ENCODE measurements at places on chromosomes 3 and 15. TPM values are rescaled to one million over a fixed set of nuclear protein-coding genes. Genes with fewer than 3 reads are reported as not detected.

Gene KCNH8
- total RNA-seq: 0.26 TPM

Gene ARMC8
- 75.0 TPM for total RNA-seq

- H3K36me3 ChIP-seq: no peaks in the 10 kb centered on the region
- no peak for DNase-seq
- H3K27me3 ChIP-seq: peaks cover 4% of the 10 kb centered on the region
- no peaks in the 10 kb centered on the region for H3K4me1 ChIP-seq
These were observed 96.5 kb upstream of the PIAS1 start for GRCh38 chr15:67957435-67958132.

- DNase-seq: no peak
- no peak overlapping the region for H3K4me3 ChIP-seq
- no peak overlapping the region for H3K27ac ChIP-seq
These were observed 44.4 kb downstream of the LSM3 start for GRCh38 chr3:14222900-14223594.

- DNase-seq: no peak
- H3K4me1 ChIP-seq: peaks cover 67% of the 10 kb centered on the region
- no peak overlapping the region for H3K27ac ChIP-seq
- peaks cover 77% of the 10 kb centered on the region for H3K27me3 ChIP-seq
These were observed 4.9 kb downstream of the ISL2 start for GRCh38 chr15:76341366-76342057.

DNA sequence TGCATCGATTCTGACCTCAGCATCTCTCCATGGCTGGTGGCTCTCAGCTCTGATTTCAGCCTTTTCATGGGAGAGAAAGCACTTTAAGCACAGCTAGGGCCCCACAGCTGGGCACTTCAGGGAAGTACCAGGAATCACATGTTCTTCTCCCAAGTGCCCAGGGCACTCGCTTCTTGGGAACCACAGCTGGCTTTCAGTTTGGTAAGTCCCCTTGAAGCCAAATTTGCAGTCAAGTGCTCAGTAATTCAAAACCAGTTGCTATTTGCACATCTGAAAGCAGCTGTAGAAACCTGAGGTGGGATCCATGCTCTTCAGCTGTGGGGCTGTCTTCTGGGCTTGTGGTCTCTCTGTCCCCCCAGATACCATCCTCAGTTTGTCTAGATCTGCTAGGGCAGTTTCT lies 12.8 kb downstream of the GABRA5 start:
- no peak for DNase-seq
- no peaks in the 10 kb centered on the region for H3K36me3 ChIP-seq
- H3K4me3 ChIP-seq: no peak overlapping the region
- no peaks in the 10 kb centered on the region for H3K27me3 ChIP-seq
- no peak overlapping the region for H3K27ac ChIP-seq
- no peaks in the 10 kb centered on the region for H3K4me1 ChIP-seq

- H3K36me3 ChIP-seq: no peaks in the 10 kb centered on the region
- no peak overlapping the region for H3K4me3 ChIP-seq
- no peaks in the 10 kb centered on the region for H3K4me1 ChIP-seq
- no peaks in the 10 kb centered on the region for H3K27me3 ChIP-seq
- H3K27ac ChIP-seq: no peak overlapping the region
These were observed 676.0 kb upstream of the SEMA6D start for GRCh38 chr15:47041301-47041700.

GRCh38 chr3:32319607-32320006 lies 72.0 kb upstream of the CMTM7 start:
- H3K27me3 ChIP-seq: no peaks in the 10 kb centered on the region
- H3K27ac ChIP-seq: no peak overlapping the region
- DNase-seq: no peak
- H3K4me1 ChIP-seq: peaks cover 15% of the 10 kb centered on the region

DNA sequence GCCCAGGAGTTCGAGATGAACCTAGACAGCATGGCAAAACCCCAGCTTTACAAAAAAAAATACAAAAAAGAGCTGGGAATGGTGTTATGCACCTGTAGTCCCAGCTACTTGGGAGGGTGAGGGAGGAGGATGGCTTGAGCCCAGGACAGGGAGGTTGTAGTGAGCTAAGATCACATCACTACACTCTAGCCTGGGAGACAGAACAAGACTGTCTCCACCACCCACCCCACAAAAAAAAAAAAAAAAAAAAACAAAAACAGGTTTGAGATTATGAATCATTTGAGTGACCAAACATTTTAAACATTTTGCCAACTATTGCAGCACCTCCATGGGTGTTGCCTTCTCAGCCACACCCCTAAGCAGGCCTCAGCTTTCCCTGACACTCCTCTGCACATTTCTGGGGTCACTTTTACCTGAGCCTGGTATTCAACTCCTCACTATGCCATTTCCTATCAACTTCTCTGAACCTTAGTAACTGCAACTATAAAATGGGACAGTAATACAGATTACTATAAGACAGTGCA lies 41.8 kb downstream of the IL5RA start:
- no peaks in the 10 kb centered on the region for H3K4me1 ChIP-seq
- no peak overlapping the region for H3K27ac ChIP-seq
- peaks cover 1% of the 10 kb centered on the region for H3K27me3 ChIP-seq
- H3K36me3 ChIP-seq: no peaks in the 10 kb centered on the region
- no peak overlapping the region for H3K4me3 ChIP-seq

- DNase-seq: no peak
- H3K4me3 ChIP-seq: no peak overlapping the region
- no peak overlapping the region for H3K27ac ChIP-seq
- H3K4me1 ChIP-seq: no peaks in the 10 kb centered on the region
- H3K36me3 ChIP-seq: no peaks in the 10 kb centered on the region
- peaks cover 2% of the 10 kb centered on the region for H3K27me3 ChIP-seq
These were observed 25.4 kb downstream of the CYP19A1 start for GRCh38 chr15:51313074-51313393.

GRCh38 chr3:57956833-57957174 lies 51.4 kb upstream of the FLNB start:
- H3K27ac ChIP-seq: no peak overlapping the region
- DNase-seq: no peak
- H3K4me1 ChIP-seq: peaks cover 21% of the 10 kb centered on the region
- no peaks in the 10 kb centered on the region for H3K27me3 ChIP-seq

- no peak for DNase-seq
- no peak overlapping the region for H3K4me3 ChIP-seq
- H3K27me3 ChIP-seq: peaks cover 23% of the 10 kb centered on the region
These were observed 2.1 kb downstream of the SOX14 start for GRCh38 chr3:137766041-137766875.

GRCh38 chr15:92638291-92638708 lies 17.3 kb downstream of the FAM174B start:
- peaks cover 10% of the 10 kb centered on the region for H3K4me1 ChIP-seq
- no peak overlapping the region for H3K4me3 ChIP-seq
- H3K27ac ChIP-seq: no peak overlapping the region
